ENCODE measurements at places on chromosomes 5 and 9. TPM values are rescaled to one million over a fixed set of nuclear protein-coding genes. Genes with fewer than 3 reads are reported as not detected.

ZDHHC11 gene
- polyA plus RNA-seq = 0.15 TPM

SLC28A3 gene
- 0.42 TPM for polyA plus RNA-seq

SPARC gene
- polyA plus RNA-seq = 14,419 TPM

TTLL11 gene
- 5.6 TPM for polyA plus RNA-seq

DNA sequence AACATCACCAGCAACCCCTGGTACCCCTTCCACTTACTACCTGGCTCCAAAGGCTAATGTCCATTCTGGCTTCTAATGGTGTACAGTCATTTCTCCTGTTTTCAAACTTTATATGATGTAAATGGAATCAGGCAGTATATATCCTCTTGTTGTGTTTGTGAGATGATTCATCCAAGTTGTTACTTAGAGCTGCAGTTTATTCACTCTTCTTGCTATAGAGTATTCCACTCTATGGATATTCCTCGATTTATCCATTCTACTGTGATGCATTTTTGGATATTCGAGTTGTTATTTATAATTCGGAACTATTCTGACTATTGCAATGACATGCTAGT, 32.4 kb downstream of the IRF1 start:
- no peak for DNase-seq

- no peak for DNase-seq
Observed at GRCh38 chr9:127779136-127779981, 893 bp upstream of the SH2D3C start.
